Hippocampal formation (tissue), 2 donors: ENCODE measurements at places on chromosomes 5 and 9.

GRCh38 chr5:149935431-149935901, 9.1 kb downstream of the PDE6A start:
- DNase-seq: no peak

DNA sequence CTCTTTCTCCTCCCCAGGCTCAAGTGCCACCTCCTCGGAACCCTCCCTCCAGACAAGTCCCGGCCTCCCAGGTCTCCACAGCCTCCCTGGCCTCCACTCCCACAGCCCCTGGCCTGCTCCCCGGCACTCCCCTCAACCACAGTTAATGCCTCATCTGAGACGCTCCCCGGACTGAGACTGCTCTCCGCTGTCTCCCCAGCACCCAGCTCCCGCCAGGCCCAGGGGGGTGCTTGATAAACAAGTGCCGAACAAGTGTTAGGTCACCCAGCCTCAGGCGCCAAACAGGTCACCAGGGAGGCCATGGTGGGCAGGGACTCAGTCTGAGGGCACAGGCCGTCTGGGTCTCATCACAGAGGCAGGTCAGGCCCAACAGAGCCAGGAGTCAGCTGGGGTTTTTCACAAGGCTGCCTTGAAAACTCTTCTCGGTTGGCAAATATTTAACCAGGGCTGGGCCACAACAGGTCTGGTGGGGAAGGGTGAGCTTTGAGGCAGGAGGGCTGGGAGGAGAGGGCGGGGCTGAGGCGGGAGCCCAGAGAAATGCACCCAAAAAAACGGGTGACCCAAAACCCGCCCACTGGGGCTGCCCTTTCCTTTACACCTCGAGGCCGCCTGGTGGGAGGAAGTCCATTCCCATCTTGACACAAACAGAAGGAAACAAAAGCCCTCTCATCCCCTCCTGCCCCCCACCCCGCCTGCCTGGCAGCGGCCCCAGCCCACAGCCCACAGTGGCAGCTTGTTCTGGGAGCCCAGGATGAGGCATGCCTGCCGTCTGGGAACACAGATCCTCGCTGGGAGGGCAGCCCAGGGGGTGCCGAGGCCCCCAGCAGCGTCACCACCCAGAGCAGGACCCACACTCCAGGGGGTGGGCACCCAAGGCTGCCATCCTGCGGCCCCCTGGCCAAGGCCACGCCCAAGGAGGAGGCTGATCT, 66.6 kb upstream of the STXBP1 start:
- peak; percentile 72 for DNase-seq

DNA sequence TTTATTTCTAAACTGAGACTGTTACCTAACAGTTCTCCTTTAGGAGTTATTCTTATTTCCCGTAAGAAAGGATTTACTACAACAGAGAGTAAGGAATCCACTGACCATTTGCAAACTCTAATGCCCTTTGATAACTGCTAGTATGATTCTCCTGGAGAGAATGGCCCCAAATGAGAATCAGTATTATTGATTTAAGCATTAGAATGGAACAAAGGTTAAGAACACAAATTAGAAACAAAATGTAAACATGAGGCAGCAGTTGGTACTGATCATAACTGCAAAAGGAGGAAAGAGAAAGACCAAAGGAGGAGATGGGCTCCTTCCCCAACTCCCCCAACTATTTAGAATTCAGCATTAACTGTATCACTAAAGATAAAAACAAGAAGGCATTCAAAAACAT, 30.7 kb downstream of the PSIP1 start:
- DNase-seq: no peak

DNA sequence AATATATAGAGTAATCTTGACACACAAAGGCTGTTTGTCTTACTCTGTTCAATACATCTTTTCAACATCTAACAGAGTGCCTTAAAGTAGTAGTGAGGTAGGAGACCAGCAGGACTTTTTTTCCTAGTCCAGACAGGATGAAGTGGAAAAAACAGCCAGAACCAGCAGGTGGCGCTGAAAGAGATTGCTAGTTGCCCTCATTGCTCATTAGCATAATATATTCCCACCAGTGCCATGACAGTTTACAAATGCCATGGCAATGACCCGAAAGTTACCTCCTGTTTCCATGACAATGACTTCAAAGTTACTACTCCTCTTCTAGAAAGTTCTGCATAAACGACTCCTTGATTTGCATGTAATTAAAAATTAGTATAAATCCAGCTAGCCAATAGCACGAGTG, 387.4 kb downstream of the ACTL7B start:
- DNase-seq: no peak

DNA sequence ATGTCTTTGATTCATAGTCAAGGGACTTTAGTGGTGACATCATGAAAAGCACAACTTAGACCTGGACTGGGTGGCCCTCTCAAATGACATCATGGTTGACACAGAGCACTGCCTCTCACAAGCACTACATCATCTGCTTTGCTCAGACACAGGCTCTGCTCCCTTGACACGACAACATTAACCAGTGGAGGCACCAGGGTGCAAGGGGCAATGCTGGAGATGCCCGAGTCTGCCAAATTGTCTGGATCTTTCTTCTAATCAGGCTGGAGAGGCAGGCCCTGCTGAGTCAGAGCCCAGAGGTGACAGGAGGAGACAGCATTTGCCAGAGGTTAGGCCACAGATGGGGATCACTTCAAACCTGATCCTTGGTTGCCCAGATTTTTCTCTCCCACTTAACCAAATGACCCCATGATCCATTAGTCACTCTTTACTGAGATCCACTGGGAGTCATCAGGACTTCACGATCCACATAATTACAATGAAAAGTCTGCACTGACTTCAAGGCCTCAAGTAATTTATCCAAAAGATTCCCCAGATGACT, 174.4 kb downstream of the SLIT3 start:
- no peak for DNase-seq

- no peak for DNase-seq
These were observed 175.9 kb downstream of the RFK start for GRCh38 chr9:76218117-76218885.

GRCh38 chr5:35863159-35863558, 6.5 kb downstream of the IL7R start:
- DNase-seq: no peak

GRCh38 chr9:35945341-35946018, 12.5 kb downstream of the OR2S2 start:
- DNase-seq: peak; percentile 40

DNA sequence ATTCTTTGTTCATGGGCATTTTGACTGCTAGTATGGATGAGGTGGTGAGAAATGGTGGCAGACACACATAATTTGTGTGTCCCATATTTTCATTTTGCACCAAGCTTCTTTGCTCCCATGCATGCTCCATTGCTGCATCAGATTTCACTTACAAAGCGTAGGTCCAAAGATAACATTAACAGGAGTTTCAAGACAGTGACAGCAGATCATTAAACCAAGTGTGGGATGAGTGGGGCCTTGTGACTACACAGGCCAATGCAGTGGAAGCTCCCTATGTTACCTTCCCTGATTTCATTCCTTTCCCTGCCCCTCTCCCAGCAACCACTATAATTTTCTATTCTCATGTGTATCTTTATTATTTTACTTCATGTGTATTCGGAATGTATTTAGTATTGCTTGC, 142.0 kb downstream of the AOPEP start:
- no peak for DNase-seq

DNA sequence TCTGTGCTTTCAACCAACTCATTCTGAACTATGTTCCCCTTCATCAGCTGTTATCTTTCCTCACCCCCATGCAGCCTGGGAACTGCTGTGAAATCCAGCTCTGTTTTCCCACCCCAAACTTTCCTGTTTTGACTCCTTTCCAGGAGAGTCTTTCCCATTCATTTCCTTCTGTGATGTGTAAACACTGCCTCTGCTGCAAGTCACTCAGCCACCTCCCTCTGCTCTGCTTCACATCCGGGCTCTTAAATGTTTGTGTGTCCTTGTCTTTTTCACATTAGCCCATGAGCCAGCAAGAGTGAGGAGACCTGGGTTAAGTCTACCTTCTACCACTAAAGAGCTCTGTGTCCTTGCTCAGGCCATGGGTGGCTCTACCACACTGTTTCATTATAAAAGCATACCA, 137.5 kb downstream of the ICE1 start:
- DNase-seq: no peak

DNA sequence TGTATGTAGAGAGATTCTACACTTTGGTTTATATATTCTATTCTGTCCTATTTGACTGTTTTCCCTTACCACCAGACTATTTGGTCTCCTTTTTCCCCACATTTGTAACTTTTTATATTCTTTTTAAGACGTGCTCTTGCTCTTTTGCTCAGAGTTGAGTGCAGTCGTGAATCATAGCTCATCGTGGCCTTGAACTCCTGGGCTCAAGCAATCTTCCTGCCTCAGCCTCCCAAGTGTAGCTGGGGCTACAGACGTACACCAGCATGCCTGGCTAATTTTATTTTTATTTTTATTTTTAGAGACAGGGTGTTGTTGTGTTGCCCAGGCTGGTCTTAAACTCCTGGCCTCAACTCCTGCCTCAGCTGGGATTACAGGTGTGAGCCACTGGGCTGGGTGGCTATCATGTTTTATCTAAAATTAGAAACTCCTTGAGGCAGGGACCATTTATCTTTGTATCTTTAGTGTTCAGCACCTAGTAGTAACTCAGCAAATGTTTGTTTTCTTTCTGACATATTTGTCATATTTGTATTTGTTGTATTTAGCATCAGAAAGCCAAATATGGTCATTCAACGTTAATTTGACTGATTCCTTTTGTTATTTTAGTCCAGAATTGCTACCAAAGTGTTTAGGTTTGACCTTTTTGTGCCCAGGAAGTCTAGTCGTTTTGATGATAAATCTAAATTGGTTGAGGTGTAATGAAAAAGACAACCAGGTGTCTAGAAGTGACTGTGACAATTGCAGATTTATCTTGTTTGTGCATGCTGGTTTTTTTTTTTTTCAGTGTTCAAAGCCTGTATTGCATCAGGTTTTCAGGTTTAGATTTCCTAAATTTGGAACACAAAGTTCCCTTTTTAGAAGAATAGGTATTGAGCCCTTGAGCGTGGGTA, 44.3 kb downstream of the ERBIN start:
- DNase-seq: no peak

GRCh38 chr5:55159763-55160492, at the start of gene GPX8:
Gene GPX8 (plus strand): TSS chr5:55160171. CDS start chr5:55160193, 22 bp downstream.
- DNase-seq: peak; percentile 36

GRCh38 chr5:22596404-22596970, 256.7 kb downstream of the CDH12 start:
- DNase-seq: no peak

DNA sequence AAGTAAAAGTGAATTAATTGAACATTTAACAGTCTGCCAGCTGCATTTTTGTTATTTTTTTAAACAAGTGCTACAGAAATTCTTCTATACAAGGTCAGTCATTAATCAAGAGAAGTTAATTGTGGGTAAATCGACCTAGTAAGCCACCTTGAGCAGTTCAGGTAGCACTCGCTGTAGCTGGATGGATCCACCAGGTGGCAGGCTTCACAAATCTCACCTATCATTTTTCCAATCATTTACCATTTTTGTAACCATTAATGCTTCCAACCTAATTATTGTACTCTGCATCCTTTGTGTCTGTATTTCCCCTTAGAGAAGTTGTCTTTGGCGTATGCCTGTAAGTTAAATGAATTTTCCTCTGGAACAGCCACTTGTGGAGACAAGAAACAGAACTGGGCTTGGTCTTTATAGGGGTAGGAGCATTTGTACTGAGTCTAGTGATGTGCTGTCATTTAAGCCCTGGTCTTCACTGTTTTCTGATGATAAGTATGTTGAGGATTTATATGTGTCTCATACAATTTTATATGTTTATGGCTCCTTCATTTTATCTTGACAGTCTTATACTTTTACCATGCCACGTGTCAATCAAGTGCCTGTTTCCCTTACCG, 39.5 kb downstream of the CD180 start:
- DNase-seq: no peak

GRCh38 chr9:79610791-79611614, 39.2 kb downstream of the TLE4 start:
- no peak for DNase-seq

GRCh38 chr9:35606138-35606504, 1.1 kb downstream of the TESK1 start:
- DNase-seq: no peak

DNA sequence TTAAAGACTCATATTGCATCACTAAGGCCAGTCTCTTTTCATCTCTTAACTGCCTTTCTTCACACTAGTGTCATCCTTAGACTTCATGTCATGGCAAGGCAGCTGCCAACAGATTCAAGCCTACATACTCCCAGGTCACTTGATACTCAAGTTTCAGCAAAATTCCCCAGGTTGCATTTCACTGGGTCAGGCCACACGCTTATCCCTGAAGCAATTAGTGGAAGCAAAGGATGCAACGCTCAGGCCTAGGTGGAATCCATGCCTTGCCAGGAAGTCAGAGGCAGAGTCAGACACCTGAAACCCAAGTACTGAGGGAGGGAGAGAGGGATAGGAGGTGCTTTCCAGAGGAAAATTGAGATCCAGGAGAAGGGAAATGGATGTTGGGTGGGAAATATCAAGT, 28.9 kb downstream of the YIPF5 start:
- no peak for DNase-seq

DNA sequence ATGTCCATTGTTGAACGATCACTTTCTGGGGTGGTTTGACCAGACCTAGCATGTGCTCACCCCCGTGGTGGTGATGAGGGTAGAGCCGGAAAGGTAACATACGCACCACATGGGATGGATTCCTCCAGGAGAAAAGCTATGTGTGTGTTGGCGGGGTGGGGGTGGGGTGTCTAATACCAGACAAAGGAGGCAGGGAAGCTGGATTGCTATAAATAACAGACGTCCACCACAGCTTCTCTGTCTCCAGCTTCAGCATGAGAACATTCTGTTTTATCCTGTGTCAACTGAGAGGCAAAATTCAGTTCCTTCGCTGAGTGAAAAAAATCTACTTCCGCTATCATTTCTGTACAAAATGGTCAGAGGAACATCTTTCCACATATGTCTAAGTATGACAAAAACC, 151.0 kb downstream of the PCSK1 start:
- DNase-seq: no peak

- no peak for DNase-seq
These were observed 34.4 kb downstream of the TTLL11 start for GRCh38 chr9:122058709-122059108.

- no peak for DNase-seq
These were observed 190.5 kb downstream of the PIK3R1 start for GRCh38 chr5:68405784-68406743.

DNA sequence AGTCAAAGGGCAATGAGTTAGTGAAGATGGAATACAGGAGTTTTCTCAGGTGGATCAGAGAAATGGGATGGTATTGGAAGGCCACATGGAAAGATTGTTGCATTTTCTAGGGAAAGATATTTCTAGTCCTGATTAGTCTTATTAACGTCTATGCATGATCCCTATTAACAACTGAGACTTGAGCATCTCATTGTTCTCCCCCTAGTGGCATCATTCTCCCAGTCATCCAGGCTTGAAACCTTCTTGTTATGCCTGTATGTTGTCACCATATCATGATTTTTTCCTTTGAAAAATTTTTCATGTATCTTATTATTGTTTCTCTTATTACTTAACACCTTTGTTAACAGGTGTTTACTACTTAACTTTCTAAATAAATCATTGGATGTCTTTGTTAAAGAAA, 34.4 kb downstream of the KIF2A start:
- no peak for DNase-seq

GRCh38 chr9:16433494-16433893, 437.0 kb downstream of the BNC2 start:
- no peak for DNase-seq

GRCh38 chr5:108637134-108637533, 110.6 kb upstream of the FER start:
- no peak for DNase-seq
